Stimulated activated CD4-positive, alpha-beta T cell treated with anti-CD3 and anti-CD28 coated beads, Interleukin-1b, Interleukin-23, amount 100 ng/mL, for 4 hours (primary cell): ENCODE measurements at places on chromosomes 3 and 15.

GRCh38 chr3:169245631-169246030 lies 417.9 kb downstream of the MECOM start:
- DNase-seq: no peak

- DNase-seq: no peak
Measured at GRCh38 chr3:37693511-37694283, 168.0 kb upstream of the CTDSPL start.

DNA sequence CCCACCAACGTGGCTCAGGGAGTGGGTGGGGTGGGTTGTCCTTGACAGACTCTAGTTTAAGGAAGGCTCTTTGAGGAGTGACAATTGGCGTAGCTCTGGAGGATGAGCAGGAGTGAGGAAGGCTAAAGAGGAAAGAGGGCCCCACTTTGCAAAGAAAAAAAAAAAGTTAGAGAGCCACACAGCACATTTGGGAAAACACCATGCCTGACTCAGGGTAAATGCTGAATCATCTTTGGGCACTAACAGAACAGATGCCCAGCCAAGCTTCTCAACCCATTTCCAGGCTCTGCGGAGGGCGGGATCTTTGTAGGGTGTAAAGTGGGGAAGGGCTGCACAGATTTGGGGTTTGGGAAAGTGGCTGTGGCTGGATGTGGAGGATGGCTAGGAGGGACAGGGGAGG lies 179.1 kb upstream of the RGMA start:
- DNase-seq: no peak

- DNase-seq: no peak
Measured at GRCh38 chr15:61841466-61841865, 218.8 kb downstream of the VPS13C start.

DNA sequence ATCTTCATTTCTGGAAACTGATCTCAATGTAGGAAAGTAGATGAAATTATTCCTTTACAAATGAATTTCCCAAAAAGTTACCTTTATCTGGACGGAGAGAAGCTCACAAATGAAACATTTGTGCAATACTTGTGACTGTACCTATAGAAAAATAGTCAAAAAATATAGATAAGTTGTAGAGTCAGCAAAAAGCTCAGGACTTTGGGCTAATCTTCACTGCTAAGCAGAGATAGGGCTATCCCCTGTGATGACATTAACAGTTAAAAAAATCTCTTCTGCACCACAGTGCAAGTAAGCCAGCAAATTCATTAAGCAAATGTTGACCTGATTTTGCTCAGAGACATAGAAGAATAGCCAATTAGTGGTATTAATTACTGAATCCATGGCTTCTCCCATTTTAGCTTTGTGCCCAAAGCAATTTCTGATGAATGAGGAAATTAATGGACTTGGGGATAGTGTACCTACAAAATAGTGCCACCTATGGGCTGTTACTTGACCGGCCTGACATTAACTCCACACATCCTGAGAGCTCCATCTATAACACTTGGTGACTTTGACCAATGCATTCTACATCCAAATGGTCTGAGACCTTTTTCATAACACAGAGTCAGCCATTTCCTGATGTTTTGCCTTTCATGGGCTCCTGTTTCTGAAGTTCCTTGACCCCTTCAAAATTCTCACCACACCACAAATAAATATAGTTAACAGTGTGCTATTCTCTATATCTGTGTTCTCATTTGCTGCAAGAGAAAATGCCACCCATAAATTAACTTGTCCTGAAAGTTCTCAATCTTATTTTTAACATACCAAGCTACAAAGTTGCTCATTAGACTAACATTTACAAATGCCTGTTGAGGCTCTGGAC lies 105.0 kb downstream of the SSR3 start:
- no peak for DNase-seq

- no peak for DNase-seq
Measured at GRCh38 chr15:47265686-47266085, 451.6 kb upstream of the SEMA6D start.

- no peak for DNase-seq
Measured at GRCh38 chr3:131458653-131459052, 44.1 kb downstream of the MRPL3 start.

- peak; percentile 33 for DNase-seq
Measured at GRCh38 chr15:40105517-40106202, 3.0 kb downstream of the BMF start.

GRCh38 chr3:66270288-66270687 lies 49.5 kb downstream of the SLC25A26 start:
- DNase-seq: no peak

DNA sequence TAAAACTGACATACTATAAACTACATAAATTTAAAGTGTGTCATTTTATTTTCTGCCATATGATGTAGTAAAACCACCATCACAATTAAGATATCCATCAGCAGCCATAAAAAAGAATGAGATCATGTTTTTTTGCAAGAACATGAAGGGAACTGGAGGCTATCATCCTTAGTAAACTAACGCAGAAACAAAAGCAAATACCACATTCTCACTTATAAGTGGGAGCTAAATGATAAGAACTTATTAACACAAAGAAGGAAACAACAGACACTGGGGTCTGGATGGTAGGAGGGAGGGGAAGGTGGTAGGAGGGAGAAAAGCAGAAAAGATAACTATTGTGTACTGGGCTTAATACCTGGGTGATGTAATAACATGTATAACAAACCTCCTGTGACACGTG lies 24.6 kb downstream of the CCDC14 start:
- no peak for DNase-seq

DNA sequence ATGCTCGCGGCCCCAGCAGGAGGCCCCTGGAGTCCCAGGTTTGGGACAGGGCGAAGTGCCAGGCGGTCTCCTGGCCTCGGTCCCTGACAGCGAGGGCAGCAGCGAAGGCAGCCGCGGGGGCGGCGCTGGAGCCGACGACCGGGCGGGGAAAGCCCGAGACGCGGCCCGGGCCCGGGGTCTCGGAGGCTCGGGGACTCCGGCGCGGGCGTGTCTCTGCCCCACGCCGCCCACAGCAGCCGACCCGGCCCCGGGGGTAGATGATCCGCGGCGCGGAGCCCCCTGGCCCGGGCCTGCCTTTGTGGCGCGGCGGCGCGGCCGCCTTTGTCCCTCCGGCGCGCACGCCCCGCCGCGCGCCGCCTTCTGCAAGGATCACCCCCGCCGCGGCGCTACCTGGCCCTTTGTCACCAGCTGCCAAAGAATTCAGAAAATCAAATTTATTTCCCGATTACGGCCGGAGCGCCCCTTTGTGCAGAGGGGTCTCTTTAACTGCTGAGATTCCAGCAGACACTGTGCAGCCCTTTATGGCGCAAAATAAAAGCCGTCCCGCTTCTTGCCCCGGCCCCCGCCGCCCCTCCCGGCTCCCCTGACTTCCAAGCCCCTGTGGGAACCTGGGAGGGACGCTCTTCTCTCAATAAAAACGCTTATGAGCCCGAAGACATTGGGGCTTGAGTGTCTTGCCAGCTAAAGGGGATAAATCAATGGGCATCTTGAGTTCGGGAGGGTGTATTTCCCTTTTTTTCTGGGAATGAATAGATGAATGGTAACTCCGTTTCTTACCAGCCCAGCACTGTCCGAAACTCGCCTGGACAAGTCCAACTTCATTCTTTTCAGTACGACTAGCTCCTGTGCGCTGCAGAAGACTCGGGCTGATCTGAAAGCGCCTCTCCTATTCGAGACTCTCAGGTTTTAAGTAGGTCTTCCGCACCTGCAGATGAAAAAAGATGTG lies 68.4 kb downstream of the HES1 start:
- DNase-seq: no peak
